ENCODE measurements at places on chromosomes 3 and 15.

GRCh38 chr15:75545064-75545463 lies 34.1 kb downstream of the PTPN9 start:
- no peak for DNase-seq

DNA sequence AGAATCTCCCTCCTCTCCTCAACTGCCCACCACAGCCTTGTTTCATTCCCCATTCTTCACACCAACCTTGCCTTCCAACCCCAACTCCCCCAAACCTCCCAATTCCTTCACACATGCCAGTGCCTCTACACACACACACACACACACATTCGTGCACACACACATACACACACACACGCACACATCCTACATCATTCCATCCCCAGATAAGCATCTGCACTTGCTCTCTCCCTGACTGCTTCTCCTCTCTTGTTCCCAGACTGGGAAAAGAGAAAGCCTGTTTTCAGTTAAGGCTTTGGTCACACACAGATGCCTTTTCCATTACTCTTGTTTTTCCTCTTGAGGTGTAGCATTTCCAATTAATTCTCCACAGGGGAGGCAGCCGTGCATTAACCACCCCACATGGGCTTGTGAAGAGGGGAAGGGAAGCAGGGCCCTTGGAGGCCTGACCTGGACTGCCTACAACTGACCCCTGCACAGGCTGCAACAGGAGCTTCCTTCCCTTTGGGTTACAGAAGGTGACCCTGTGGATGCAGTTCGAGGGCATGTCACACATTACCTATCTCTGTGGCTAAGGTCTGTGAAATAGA lies 32.0 kb upstream of the BOC start:
- no peak for DNase-seq

DNA sequence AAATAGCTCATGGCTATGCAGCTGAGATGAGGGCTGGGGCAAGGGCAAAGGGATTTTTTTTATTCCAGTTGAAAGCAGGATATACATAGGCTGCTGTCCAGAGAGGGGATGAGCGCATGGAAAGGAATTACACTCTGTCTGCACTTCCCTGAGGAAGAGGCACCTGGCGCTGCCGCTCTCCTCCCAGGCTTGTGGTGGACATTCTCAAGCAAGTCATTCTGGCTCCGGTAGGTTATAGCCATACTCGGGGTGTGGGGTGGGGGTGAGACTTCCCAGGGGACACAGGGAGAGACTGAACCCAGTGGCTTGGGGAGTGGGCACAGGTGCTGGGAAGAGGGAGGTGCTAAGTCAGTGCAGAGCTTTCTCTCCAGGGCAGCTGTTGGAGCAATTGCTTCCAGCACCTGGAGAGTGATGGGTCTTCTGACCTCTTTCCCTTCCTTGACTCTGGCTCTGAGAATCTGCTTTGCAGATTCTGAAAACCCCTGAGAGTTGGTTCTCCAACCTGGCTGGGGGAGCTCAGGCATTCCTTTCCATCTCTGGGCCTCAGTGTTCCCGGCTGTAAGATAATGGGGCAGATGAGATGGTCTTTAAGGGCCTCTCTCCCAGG lies 24.3 kb downstream of the CYP8B1 start:
- no peak for DNase-seq

DNA sequence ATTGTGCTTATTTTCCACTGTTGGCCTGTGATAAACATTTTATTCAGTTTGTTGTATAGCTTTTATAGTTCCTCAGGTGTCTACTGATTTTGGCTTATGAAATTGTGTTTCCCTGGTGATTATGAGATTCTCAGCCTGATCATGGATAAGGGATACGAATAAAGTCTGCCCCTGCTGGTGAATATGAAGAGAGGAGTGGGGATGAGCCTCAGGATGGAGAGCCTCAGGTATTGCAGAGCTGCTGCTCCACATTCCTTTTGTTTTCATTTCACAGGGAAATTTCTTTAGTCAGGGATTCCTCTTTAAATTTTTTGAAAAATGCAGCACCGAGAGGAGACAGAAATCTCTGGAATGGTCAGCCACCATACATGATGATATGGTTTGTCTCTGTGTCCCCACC lies 14.7 kb upstream of the RAB6B start:
- DNase-seq = no peak

- DNase-seq = no peak
Observed at GRCh38 chr15:69107025-69107620, 53.3 kb upstream of the GLCE start.

GRCh38 chr3:121483290-121483689 lies 62.5 kb downstream of the POLQ start:
- DNase-seq = peak; percentile 33

DNA sequence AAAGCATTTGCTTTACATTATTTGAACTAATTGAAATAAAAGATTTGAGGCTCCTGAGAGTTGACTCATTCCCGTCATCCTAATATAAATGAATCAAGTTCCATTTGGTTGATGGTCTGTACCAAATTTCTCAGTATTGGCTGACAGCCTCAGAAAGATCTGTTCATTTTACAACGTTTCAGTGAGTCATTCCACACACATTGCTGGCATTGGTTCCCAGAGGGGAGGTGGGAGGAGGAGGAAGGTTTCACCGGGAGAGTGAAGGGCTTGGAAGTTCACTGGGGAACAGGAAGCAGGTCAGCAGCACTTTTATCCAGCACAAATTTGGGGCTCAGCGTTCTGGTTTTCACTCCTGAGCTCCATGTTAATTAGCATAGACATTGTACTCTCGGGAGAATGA lies 176.7 kb upstream of the CADPS start:
- peak; percentile 81 for DNase-seq

- no peak for DNase-seq
Observed at GRCh38 chr3:13069495-13069894, 3.7 kb downstream of the IQSEC1 start.

DNA sequence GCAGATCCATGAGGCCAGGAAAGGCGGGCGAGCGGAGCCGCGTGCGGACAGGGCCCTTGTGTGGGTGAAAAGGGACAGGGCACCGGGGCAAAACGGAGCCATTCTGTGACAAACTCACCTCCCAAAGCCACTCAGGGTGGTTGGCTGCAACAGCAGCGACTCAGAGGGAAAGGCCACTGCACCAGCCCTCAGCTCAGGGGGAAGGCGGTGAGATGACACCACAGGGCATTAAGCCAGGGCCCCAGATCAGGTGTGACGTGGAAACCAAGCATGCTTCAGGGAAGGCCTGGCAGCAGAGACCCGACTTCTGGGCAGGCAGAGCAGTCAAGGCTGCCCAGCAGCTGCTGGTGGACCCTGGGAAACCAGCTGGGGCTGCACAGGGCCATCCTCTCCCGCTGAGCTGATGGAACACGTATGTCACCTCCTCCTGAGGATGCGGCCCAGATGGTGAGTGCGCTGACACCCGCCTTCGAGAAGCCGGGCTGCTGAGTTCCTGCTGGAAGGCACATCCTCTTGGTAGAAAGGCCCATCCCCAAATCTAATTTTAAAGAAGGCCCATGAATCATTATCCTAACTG lies 82.3 kb downstream of the CHSY1 start:
- DNase-seq = peak; percentile 40

DNA sequence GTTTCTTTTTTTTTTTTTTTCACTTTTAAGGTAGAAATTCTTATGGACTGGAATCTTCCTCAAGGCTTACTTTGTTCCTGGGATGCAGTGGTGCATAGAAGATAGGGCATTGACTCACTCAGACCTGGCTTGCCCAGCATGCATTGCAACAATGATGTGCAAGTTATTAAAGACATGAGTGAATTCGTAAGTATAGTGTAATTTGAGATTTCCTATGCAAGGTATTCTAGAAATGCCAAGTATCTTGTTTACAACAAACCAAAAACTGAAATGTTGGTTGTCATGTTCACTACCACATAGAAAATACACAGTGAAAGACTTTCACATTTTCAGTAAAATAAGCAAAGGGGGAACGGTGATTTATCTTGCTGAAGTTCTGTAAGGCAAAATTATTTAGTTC lies 56.5 kb upstream of the FNDC3B start:
- peak; percentile 58 for DNase-seq

Measured in GM23248 (cell line).